BJ (cell line): ENCODE measurements at places on chromosomes 2 and 18.

DNA sequence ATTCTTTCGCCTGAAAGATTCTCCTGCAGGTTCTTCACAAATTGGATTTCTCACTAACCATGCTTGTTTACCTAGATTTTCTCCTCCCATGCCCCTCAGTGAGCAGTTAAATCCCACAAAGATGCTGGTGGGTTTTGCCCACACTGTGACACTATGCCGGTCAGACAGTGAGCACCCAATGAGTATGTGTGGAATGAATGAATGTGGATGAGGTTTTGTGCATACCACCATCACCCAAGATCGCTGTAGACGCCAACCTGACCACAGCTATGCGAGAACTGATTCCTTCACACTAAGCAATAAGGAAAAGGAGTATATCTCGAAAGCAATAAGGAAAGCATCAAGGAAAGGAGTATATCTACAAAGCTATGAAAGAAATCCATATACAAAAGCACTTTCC is 116.7 kb downstream of the PID1 start:
- no peak for DNase-seq

DNA sequence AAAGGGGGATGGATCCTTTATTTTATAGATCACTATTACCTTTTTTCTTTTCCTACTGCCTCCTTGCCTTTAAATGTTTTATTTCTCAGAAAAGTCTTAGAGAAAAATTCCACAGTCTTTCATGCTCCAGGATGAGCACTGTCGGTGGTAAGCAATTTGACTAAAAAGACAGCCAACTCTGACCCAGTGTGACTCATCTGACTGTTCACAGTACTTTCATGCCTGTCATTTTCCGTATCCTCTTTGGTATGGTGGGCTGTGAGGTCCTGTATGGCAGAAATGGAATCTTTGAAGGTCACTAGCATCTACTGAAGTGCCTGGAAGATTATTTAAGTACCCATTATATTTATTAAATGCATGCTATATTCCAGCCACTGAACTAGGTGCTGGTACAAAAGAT is 2.1 kb upstream of the RFTN2 start:
- no peak for DNase-seq

DNA sequence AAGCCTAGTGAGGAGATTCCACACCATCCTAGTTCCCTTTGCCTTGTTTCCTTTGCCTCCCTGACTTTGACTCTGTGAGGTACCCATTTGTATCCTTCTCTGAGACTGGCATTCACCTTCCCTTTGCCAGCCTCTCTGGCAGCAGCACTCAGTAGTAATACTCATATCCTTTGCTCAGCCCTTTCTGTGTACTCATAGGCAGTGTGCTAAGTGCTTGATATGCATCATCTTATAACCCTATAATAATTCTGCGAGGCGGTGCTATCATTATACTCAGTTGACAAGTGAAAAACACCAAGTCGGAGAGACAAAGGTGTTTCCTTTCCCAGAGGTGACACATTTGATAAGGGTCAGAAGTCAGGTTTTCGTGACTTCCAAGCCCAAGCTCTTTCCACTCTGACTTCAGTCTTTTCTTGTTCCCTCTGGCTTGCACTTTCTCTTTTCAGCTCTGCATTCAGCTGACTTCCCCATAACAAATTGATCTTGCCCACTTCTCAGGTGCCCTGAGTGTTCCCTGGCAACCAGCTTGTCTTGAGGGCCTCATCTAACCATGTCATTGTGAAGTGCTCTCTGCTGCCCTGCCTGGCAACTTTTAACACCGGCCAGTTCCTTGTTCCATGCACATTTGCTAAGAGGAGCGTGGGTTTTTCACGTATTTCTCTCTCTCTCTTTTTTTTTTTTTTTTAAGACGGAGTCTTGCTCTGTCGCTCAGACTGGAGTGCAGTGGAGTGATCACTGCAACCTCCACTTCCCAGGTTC is 94.5 kb upstream of the UPP2 start:
- no peak for DNase-seq

- no peak for DNase-seq
Measured at GRCh38 chr2:75035444-75036353, 77.3 kb downstream of the POLE4 start.

- no peak for DNase-seq
Measured at GRCh38 chr2:225069477-225069876, 27.2 kb upstream of the DOCK10 start.

GRCh38 chr18:57859314-57859713 is 56.2 kb upstream of the ATP8B1 start:
- no peak for DNase-seq

DNA sequence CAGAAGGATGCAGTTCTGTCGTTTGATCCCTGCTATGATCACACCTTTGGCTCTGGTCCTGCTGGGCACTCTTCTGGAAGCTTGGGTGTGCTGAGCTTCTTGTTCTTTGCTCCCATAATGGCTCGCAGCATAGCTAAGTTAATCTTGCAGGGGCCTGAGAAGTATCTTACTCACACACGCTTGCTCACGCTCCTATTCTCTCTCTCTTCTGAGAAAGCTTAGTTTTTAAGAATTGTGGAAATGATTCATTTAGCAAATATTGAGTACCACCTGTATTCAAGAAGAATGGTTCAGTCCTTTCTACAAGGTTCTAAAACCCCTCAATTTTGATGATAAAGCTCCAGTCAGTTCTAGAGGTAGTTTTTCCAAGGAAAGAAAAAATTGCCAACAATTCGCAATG is 40.6 kb downstream of the XRCC5 start:
- DNase-seq = no peak

DNA sequence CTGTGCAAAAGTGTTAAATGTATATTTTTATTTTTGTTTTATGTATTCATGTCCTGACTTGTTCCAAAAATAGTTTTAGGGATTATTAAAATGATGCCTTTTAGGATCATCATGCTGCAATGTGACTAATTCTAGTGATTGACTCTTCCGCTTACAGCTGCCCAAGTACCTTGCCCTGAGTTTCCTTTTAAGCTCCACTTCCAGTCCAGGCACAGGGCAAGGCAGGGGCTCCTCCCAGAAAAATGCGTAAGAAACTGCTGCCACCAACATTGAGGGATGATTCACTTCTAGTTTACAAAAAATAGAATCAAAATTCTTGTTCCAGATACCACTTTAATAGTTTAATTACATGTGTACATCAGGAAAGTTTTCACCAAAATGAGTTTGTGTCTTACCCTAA is 116.4 kb downstream of the IRS1 start:
- no peak for DNase-seq

DNA sequence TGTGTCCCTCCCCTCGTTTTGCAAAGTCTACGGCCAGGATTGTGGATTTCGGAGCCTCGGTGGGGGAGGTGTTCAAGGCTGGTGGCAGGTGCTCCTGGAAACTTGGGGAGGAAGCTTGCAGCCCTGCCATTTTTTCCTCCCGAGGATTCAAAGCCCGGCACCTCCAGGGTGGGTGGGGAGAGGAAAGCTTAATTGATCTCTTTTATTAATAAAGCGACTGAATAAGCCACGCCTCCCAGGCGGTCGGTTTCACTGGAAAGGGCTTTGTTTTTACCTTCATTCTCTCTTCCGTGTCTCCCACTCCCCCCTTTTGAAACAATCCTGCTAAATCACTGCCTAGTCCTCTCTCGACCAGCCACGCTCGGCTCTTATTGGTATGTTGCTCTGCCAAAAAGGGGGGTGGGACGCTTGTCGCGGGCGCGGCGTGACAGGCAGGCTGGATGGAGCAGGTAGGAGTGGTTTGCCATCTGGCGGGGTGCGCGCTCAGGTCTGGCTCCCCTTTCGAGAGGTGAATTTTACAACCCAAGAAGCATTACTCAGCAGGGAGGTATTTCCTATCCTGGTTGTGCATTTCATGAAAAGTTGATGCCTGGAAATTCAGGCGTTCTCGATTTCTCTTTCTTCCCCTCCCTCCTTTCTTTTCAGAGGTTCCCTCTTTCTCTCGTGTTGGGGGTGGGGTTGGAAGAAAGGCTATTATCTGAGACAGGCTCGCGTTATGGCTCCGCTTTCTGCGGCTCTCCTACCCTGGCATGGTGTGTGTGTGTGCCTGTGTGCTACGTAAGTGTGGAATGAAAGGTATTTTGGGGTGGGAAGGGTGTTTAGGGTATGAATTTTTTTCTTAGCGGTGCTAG is 1.4 kb downstream of the NEDD4L start:
- no peak for DNase-seq

DNA sequence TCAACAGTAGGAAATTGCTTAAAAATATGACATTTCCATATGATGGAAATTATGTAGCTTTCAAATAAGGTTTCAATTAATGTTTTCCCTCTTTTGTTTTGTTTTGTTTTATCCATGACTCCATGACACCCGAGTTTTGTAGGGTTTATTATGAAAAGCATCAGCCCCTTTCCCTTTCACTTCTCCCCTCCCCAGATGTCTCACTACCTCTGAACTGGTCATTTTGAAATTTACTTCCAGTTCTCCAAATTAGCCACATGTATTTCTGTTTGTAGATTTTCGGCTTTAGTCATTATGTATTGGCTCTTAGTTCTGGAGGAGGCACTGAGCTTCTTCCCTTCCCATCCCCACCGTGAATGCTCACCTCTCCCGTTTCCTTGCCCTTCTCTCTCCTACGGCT is 18.6 kb upstream of the VPS4B start:
- no peak for DNase-seq

GRCh38 chr2:17857021-17857420 is 21.4 kb upstream of the KCNS3 start:
- no peak for DNase-seq

DNA sequence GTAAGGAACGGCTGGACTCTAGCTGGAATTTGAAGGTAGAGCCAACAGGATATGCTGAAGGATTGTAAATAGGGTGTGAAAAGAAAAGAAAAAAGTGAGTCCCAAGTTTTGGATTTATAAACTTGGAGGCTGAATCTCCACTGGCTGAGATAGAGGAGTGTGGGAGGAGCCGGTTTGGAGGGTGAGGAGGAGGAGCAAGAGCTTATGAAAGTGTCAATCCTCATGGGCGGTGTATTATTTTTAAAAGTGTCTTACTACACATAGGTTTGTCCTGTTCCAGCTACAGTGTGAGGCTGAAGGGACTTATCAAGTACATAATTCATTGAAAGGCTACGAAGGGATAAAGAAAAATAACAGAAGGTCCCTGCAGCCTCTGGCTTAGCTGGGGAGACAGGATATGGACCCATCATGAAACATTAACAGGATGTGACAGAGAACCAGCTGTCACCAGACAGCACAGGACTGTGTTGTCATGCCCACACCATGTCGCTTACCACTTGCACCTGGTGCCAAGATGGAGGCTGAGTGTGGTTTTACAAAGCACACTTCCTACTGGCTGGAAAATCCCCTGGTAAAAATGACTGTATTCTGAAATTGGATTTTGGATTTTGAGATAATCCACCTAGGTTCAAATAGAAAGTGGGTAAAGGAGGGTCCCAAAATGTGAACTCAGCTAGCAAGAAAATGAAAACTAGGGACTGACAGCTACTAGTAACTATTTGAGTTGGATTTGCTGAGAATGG is 2.5 kb upstream of the MREG start:
- no peak for DNase-seq

DNA sequence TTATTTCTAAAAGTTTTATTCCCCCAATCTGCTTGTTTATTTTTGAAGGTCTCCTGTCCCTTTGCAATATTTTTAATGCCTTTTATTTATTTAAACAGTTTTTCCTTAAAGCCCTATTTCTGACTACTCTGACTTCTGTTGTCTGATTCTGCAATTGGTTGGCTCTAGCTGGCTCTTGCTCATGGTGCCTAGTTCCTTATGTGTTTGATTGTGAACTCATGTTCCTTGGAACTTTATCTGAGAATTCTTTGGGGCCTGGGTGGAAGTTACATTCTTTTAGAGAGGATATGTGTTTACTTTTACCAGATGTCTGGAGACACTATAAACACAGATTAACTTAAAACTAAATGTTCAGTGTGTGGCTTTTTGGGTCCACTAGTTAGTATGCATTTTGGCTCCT is 175.9 kb downstream of the DYSF start:
- no peak for DNase-seq

DNA sequence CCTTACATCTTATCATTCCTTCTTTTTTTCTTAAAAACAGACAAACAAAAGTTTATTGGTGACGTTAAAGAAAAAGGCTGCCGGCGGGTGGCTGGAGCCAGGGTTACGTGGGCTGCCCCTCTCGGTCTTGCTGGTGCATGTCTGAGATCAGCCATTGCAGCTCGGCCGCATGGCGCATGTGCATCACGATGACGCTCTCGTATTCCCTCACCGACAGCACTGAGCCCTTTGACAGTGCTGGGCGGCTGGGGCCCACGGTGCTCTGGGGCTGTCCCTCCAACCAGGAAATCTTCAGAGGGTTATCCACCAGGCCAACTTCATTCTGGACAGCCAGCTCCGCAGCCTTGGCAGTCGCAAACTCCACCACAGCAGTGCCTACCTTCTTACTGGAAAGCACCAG is 1081.8 kb upstream of the TMEFF2 start:
- DNase-seq = no peak

GRCh38 chr2:207504513-207505170 is 25.1 kb upstream of the CREB1 start:
- no peak for DNase-seq

- DNase-seq = no peak
Measured at GRCh38 chr2:164913640-164914350, 41.5 kb downstream of the SLC38A11 start.

GRCh38 chr2:158546412-158547144 is 89.8 kb downstream of the PKP4 start:
- no peak for DNase-seq
